ENCODE measurements at places on chromosomes 1 and 21. TPM values are rescaled to one million over a fixed set of nuclear protein-coding genes. Genes with fewer than 3 reads are reported as not detected.

The KMO gene
- total RNA-seq, result 1.1 TPM

The ASAP3 gene
- total RNA-seq, result 24.8 TPM

The CKS1B gene
- total RNA-seq, result 24.2 TPM

The GLRX2 gene
- total RNA-seq, result 5.5 TPM

GRCh38 chr1:235060607-235061470 lies 67.8 kb downstream of the TOMM20 start:
- no peak overlapping the region for H3K4me3 ChIP-seq
- H3K27me3 ChIP-seq, result no peaks in the 10 kb centered on the region
- DNase-seq, result no peak
- no peak overlapping the region for H3K27ac ChIP-seq

GRCh38 chr1:34419663-34420136 lies 243.0 kb downstream of the C1orf94 start:
- no peak for DNase-seq
- no peaks in the 10 kb centered on the region for H3K36me3 ChIP-seq
- H3K4me1 ChIP-seq, result no peaks in the 10 kb centered on the region
- H3K4me3 ChIP-seq, result no peak overlapping the region
- H3K27ac ChIP-seq, result no peak overlapping the region

GRCh38 chr21:14677639-14678179 lies 131.6 kb upstream of the SAMSN1 start:
- no peak overlapping the region for H3K27ac ChIP-seq
- no peaks in the 10 kb centered on the region for H3K36me3 ChIP-seq
- H3K4me1 ChIP-seq, result no peaks in the 10 kb centered on the region

- no peak overlapping the region for H3K27ac ChIP-seq
- no peaks in the 10 kb centered on the region for H3K4me1 ChIP-seq
- no peak overlapping the region for H3K4me3 ChIP-seq
- no peak for DNase-seq
These were observed 102.0 kb downstream of the CYYR1 start for GRCh38 chr21:26471099-26471471.

GRCh38 chr21:27036736-27037301 lies 69.9 kb upstream of the ADAMTS5 start:
- no peak overlapping the region for H3K27ac ChIP-seq
- H3K4me3 ChIP-seq, result no peak overlapping the region
- H3K36me3 ChIP-seq, result no peaks in the 10 kb centered on the region
- H3K27me3 ChIP-seq, result no peaks in the 10 kb centered on the region
- no peaks in the 10 kb centered on the region for H3K4me1 ChIP-seq
- DNase-seq, result no peak

DNA sequence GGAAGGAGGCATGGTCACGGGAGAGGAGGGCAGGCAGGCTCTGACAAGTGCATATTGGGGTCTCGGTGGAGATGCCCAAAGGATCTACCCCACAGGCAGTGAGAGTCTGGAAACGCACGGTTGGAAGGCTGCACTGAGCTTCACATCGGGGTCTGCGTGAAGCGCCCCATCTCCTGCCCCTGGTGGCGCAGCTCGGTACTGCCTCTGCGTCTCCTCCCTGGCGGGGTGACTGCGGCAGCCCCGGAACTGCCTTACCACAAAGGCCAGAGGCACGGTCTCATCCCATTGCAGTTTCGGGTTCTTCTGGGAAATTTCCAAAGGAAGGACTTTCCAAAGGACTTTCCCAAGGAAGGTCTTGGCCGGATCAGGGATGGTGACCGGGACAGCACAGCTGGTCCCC lies 69.2 kb upstream of the AJAP1 start:
- no peaks in the 10 kb centered on the region for H3K36me3 ChIP-seq
- no peak overlapping the region for H3K27ac ChIP-seq
- no peak overlapping the region for H3K4me3 ChIP-seq
- no peaks in the 10 kb centered on the region for H3K4me1 ChIP-seq
- no peak for DNase-seq

DNA sequence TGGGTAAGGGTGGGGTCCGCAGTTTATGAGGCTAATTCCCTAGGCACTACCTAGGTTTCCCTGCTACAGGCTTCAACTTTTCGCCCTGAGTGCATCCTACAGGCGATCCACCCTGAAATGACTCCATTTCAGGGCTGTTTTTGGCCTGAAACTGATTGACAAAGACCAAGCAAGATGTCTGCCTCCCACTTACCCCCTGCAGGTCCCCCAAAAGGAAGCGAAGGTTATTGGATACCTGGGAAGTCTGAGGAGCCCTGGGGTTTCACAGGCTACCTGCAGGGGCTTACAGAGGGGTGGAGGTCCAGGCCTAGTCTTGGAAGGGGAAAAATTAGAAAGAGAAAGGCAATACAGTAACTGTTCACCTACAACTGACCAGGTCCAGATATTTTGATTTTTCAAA lies 3.3 kb upstream of the TBX15 start:
- no peaks in the 10 kb centered on the region for H3K36me3 ChIP-seq
- no peak overlapping the region for H3K4me3 ChIP-seq
- H3K27me3 ChIP-seq, result peaks cover 97% of the 10 kb centered on the region
- DNase-seq, result no peak
- no peak overlapping the region for H3K27ac ChIP-seq
- H3K4me1 ChIP-seq, result peaks cover 27% of the 10 kb centered on the region

DNA sequence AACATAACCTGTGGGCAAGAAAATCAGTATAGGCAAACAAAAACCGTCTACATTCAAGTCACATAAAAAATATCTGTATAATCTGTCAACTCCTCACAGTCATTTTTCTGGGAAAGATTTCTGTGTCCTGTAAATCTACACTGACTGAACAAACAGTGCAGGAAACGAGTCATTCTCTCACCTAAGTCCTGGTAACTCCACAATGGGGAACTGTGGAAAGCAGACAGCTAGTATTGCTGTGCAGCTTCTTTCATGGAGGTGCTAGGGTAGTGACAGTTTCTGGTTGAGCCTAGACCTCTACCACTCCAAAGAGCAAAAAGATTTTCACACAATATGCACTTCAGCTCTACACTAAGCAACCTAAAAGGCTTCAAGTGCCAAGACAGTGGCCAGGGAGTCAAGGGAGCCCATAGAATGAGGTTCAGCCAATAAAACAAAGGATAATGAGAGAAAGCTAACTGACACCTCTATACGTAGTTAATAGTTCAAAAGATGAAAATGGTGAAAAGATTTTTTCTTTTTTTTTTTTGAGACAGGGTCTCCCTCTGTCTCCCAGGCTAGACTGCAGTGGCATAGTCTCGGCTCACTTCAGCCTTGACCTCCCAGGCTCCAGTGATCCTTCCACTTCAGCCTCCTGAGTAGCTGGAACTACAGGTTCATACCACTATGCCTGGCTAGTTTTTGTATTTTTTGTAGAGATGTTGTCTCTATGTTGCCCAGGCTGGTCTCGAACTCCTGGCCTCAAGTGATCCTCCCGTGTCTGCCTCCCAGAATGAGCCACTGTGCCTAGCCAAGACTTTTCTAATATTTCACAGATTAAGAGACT lies 5.5 kb downstream of the PTP4A2 start:
- peaks cover 90% of the 10 kb centered on the region for H3K4me1 ChIP-seq
- peak overlapping the region; percentile 96 for H3K27ac ChIP-seq
- no peak for DNase-seq
- no peaks in the 10 kb centered on the region for H3K36me3 ChIP-seq

GRCh38 chr1:160082926-160083325 lies 1.6 kb downstream of the KCNJ9 start:
- no peak for DNase-seq
- no peaks in the 10 kb centered on the region for H3K36me3 ChIP-seq
- no peak overlapping the region for H3K4me3 ChIP-seq
- H3K4me1 ChIP-seq, result peaks cover 8% of the 10 kb centered on the region

Measured in sigmoid colon (tissue), 7 donors.